Stimulated activated CD8-positive, alpha-beta memory T cell treated with anti-CD3 and anti-CD28 coated beads, Interleukin-4, amount 100 ng/mL, for 1 hour (primary cell): ENCODE measurements at places on chromosomes 4 and X.

DNA sequence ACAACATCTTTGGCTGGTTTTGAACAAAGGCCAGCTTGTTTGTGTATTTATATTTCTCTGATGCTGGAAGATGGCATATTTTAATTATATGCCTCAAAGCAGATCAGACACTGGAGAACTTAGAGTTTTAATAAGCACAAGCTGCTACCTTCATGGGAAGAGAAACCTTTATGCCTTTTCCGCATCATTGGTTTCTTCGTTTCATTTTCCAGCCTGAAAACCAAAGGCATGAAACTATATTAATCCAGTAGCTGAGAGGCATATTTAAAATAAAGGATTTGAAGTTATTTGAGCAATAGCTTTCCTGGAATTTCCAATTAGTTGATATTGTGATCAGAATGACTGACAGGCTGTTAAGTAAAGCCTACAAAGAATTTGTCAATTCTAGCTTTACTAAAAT is 141.0 kb downstream of the ARHGAP24 start:
- no peak for DNase-seq

DNA sequence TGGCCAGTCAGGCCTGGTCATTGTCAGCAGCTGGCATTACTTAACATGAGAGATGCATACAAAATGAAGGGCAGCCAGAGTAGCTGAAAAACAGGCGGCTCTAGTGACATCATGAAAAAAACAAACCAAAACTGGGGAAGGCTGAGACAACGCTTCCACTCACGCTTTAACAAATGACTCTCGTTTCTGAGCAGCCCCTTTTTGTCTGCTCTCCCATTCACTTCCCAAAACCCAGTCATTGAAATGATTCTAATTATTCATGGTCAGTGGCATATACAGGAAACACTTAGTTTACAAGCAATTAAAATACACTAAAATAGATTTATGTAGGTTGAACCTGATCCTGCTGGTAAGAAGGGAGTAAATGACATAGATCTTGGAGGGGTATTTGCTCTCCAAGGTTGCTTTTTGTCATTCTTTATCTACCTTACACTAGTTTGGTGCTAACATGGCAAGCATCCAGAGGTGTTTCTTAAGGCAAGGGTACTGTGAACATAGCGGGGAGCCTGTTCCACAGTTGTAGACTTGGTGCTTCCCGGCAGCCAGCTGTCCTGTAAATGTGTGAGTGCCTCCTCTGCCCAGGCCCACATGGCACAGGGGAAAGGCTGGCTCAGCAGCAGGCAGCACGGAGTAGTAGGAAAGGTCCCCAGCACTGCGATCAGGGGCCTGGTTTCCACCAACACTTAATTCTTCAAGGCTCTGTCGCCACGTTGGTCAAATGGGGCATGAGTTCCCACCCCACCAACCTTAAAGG is 61.2 kb upstream of the CITED1 start:
- DNase-seq = no peak

DNA sequence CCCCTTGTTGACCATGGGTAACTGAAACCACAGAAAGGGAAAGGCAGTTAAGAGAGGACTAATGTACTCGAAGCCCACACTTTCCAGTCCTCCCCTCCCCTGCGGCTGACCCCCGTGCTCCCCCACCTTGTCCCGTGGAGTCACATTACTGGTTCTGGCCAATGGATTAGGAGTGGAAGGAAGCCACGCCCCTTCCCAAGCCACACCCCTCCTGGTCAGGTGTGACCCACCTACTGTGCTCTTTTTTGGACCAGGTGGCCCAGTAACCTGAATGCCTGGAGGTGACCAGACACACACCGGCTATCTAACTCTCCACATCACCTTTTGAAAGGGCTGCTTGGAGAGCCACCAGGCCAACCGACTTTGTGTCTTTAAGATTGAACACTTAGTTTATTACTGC is 109.3 kb upstream of the MSX1 start:
- no peak for DNase-seq

DNA sequence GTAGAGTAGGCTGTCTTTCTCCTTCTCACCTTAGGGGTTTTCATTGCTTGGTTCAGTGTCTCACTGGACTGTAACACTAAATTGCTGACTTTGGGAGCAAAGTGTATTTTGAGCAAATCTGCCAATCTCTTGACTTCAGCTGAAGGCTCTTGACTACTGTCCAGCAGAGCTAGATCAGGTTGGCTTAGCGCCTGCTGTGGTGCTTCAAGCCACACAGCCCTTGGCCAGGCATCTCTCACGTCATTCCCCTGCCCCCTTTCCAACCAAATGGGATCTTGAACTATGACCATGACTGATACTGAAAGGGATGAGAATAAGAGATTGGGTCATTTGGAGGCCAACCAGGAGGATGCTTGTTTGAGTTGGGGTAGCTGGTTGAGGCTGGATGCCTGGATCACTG is 4.8 kb downstream of the SLC16A2 start:
- DNase-seq = no peak

DNA sequence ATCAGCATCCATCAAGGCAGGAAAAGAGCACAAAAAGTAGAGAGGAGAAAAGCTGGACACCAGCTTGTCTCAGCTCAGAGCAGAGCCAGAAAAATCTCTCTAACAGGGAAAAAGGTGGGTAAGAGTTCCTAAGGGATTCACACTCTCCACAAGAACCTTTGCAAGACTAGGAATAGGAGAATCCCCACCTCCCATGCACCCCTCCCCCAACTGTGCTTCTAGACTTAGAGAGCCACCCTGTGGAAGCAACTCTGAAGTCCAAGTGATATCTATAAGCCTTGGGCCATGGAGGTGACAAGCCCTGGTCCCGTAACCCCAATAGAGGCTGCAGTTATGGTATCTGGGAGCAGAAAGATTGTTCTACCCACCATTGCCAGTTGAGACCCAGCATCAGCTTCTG is 267.6 kb upstream of the MTMR8 start:
- no peak for DNase-seq

DNA sequence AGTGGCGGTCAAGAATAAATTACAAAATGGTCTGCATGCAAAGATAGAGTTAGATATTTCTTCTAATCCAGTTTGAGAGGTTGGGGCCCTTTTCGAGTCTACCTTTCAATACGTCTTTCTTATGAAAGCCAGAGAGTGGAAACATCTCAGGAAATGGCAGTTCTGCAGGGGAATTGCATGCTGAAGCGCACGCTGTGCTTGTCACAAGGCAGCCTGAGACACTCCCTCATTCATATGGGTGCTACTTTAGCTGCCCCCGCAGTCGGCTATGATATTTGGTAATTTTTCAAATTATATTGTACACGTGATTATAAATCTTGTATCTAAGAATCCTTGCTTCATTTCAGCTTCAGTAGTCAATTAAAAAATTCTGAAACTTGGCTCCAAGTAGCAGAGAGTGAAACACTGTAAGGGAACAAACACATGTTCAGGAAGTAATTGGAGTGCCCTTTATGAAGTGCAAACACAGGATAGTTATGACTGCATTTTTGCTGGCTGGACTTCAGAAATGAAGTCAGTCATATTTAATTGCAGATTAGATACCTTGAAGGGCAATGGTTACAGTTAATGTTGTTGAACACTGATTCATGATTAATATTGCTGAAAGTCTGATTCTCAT is 145.5 kb upstream of the NAP1L5 start:
- DNase-seq = no peak

- no peak for DNase-seq
Measured at GRCh38 chr4:121973816-121974215, 22.0 kb upstream of the TRPC3 start.

- no peak for DNase-seq
Measured at GRCh38 chr4:51942108-51942832, 77.9 kb downstream of the LRRC66 start.

DNA sequence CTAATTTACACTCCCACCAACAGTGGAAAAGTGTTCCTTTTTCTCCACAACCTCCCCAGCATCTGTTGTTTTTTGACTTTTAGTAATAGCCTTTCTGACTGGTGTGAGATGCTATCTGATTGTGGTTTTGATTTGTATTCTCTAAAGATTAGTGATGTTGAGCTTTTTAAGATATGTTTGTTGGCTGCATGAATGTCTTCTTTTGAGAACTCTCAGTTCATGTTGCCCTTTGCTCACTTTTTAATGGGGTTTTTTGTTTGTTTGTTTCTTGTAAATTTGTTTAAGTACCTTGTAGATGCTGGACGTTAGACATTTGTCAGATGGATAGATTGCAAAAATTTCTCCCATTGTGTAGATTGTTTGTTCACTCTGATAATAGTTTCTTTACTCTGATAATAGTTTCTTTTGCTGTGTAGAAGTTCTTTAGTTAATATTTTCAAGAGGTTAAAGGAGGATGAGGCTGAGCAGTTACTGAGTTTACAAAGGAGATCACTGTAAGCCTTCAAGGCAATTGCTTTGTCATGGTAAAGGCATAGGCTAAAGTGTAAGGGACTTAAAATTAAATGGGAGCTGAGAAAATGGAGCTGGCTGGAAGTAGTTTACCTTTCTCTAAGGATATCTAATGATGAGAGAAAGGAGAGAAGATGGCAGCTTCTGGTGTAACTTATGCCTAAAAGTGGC is 323.4 kb downstream of the PCDH7 start:
- DNase-seq = no peak

DNA sequence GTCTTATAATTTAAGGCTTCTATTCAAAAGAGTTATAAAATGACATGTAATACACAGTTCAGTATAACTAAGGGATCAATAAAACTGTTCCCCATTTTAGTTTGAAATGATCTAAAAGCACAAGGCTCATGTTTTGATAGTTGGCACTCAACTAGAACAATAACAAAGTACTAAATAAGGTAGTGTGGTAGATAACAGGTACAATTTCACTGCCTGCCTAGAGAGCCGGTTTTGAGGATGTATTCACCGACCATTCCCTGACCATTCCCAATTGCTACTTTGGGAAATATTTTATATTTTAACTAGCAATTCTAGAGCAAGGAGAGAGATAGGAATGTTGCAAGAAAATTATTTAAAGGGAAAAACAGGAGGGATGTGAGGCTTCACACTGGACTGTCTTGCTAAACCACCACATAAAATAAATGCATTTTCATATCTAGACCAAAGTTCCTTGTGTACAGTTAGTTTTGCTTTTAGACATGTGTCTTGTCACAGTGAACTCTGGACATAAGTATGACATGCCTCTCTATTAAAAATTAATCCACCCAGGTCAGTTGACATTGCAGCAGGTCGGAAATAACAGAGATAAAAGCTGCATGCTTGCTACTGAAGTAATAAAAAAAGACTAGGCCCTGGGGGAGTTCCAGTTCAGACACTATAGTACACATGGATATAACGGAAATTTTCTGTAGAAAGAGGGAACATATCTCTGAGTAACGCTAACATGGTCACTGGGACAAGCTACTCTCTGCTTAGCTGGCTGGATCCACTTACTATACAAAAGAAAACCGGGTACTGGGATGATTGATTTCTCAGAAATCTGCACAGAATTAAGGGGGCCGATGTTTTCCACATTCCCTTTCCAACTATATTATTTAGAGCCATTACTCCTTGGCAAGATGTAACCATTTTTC is 56.3 kb upstream of the NAP1L5 start:
- no peak for DNase-seq
